M059J (cell line): ENCODE measurements at places on chromosomes 6 and 20. TPM values are rescaled to one million over a fixed set of nuclear protein-coding genes. Genes with fewer than 3 reads are reported as not detected.

Gene HLA-G
- total RNA-seq = not detected in 2 replicates

Gene LGSN
- 0.07 TPM in 1 of 2 replicates, not detected in the other for total RNA-seq

Gene RIMS1
- total RNA-seq = 0.34 and 0.76 TPM in 2 replicates

Gene GGTLC1
- not detected in 2 replicates for total RNA-seq

Gene STX11
- total RNA-seq = 0.67 and 0.71 TPM in 2 replicates

Gene GFRAL
- not detected in 2 replicates for total RNA-seq

Gene MARCKS
- total RNA-seq = 115 and 184 TPM in 2 replicates

Gene NKX2-4
- 0.86 and 1.2 TPM in 2 replicates for total RNA-seq

Gene TRIM40
- total RNA-seq = not detected in 2 replicates

Gene RBM24
- 24.1 and 27.9 TPM in 2 replicates for total RNA-seq

Gene C2
- total RNA-seq = 2.9 and 3.3 TPM in 2 replicates

Gene HECA
- 9.9 and 15.2 TPM in 2 replicates for total RNA-seq

DNA sequence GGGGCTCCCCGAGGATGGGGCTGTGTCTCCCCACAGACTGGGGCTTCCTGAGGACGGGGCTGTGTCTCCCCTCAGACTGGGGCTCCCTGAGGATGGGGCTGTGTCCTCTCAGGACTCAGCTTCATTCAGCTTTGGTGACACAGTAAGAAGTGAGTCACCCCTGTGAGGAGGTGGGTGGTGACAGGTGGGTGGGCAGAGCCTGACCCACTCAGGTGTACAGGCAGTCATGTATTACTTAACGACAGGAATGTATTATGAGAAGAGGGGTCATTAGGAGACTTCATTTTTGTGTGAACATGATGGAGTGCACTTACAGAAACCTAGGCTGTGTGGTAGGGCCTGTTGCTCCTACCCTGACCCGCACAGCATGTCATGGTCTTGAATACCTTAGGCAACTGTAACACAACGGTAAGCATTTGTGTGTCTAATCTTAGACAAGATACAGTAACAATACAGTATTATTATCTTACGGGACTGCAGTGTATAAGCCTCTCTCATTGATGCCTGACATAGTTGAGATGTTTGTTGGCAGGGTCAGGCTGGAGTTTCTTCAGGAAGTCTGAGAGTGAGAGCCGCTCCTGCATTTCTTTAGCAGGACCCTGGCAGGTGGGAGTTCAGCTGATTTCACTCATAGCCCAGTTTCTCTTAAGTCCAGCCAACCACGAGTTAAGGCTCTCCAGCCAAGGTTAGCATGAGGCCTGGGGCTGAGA lies 10.9 kb upstream of the PGC start:
- no peak for DNase-seq

- DNase-seq = peak; percentile 62
These were observed 115.4 kb downstream of the OPN5 start for GRCh38 chr6:47897247-47897646.

DNA sequence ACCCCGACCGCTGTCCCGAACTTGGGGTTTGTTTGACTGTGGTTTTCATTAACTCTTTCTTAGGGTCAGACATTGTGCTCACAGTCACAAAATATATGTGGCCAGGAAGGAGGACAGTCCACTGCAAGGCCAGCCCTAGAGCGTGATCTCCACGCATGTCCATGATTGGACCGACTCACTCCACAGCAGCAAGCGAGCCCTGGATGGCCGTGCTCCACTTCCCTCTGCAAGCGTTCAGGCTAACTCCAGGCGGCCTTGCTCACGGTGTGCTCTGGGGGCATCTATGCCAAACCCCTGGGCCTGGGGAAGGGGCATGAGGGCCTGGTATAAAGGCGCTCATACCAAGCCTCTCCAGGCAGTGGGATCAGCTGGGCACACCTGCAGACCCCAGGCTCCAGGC lies 5.6 kb downstream of the DACT2 start:
- DNase-seq = no peak

DNA sequence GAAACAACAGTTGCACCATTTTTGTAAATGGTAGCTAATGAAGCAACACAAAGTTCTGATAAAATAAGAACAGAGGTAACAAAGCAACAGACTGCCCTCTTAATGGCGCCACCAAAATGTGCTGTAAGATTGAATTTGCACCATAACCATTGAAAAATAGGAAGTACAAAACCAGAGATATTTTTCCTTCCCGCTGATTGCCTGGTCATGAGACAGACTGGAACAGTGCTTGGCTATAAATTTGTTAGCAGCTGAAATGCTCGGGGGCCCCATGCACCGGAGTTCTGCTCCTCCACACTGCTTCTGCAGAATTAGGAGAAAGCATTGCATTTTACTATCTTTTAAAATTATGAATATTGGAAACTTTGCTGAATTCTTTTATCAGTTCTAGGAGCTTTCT lies 164.4 kb upstream of the QKI start:
- no peak for DNase-seq

- peak; percentile 74 for DNase-seq
These were observed 69.5 kb upstream of the SULF2 start for GRCh38 chr20:47854687-47855212.

DNA sequence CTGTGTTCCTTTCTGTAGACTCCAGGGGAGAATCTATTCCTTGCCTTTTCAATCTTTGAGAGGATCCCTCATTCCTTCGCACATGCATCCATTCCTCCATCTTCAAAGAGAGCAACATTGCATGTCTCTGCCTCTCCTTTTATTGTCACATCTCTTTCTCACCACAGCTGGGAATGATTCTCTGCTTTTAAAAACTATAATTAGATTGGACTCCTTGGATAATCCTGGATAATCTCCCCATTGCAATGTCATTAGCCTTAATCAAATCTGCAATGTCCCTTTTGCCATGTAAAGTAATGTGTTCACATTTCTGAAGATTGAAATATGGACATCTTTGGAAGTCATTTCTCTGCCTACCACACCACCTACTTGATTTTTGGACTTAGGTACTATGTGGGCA lies 750.1 kb downstream of the COL12A1 start:
- no peak for DNase-seq

GRCh38 chr20:59571551-59572314 lies 32.6 kb upstream of the PHACTR3 start:
- DNase-seq = peak; percentile 53

- no peak for DNase-seq
These were observed 111.7 kb upstream of the PTPRK start for GRCh38 chr6:128632131-128632530.

DNA sequence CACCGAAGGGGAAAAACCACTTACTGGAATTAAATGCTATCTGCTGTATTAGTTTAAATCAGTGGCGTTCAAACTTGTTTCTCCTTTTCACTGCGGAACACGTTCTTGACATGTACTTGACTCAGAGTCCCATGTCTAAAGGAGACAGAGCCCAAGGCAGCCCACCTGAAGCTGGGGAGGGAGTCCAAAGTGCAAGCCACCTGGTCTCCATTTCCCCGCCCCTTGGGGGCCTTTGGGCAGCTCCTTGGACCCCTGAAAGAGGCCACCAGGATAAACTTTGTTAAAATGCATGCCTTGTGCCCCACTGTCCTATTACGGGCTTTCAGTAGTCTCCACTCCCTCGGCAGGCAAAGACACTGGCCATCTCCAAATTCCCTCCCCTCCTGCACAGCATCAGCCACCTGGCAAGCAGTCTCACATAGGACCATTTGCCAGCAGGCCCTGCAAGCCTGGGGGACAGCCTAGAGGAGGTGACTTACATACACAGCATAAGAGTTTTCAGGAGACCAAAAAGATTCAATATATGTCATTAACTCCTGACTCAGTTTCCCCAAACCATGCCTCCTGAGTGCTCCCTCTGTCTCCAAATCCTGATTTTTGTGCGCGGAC lies 6.7 kb downstream of the PCK1 start:
- DNase-seq = no peak

- DNase-seq = peak; percentile 74
These were observed 150.8 kb downstream of the PRL start for GRCh38 chr6:22145823-22146677.

DNA sequence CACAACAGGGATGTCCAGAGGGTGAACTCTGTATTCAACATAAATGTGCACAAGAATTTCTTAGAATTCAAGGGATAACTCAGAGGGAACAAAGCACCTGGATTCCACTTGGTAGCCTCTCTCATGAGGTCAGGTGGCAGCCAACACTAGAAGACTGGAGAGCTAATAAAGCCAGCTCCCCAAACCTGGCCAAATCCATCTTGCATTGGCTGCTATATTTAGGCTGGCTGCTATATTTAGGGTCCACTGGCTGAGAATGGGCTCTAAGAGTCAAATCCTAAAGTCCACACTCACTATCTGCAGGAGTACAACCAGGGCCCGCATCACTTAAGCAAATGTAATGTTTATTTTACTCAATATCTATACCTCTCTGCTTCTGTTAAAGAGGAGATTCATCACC lies 20.0 kb downstream of the TBC1D7 start:
- no peak for DNase-seq

DNA sequence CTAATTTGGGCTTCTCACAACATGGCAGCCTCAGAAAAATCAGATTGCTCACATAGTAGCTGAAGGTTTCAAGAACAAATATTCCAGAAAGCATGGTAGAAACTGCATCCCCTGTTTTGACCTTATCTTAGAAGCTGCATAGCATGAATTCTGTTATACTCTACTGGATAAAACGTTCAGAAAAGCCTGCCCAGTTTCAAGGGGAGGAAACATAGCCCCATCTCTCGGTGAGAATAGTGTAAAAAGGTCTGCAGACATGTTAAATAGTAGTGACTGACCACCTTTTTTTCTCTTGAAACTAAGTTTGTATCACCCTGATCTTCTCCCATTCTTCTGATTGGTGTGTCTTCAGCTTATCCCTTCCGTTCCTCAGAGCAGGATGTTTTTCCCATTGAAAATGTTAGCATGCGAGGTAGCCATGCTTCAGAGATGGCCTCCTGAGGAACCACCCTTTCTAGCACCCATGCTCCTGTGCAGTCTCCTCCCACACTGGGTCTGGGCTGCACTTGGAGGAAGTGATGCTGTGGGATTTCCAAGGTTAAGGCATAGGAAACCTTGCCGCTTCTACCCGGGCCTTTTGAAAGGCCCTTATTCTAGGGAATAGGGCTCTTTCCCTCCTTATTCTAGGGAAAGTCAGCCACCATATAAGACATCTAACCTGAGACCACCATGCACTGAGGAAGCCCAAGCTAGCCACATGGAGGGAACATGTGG lies 50.1 kb downstream of the MARCKS start:
- no peak for DNase-seq

GRCh38 chr6:163754866-163755265 lies 340.3 kb downstream of the QKI start:
- DNase-seq = no peak

DNA sequence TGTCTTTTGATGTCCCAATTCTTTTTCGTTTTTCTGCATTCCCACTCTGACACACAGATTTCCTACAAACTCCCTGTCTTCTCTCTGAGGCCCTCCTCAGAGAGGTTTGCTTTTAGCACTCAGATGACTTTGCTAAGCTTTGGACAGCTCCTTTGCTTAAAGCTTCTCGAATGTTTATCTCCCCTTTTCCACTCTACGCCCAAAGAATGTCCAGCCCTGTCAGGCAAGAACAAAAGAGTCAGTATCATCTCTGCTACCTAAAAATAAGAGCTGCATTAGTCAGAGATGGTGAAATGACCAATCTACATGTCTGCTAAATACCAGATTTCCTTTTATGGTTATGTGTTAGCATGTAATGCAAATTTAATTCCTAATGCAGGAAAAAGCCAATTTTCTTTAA lies 56.8 kb downstream of the PREP start:
- DNase-seq = peak; percentile 87

- no peak for DNase-seq
These were observed 158.8 kb downstream of the DLL1 start for GRCh38 chr6:170132011-170132521.

DNA sequence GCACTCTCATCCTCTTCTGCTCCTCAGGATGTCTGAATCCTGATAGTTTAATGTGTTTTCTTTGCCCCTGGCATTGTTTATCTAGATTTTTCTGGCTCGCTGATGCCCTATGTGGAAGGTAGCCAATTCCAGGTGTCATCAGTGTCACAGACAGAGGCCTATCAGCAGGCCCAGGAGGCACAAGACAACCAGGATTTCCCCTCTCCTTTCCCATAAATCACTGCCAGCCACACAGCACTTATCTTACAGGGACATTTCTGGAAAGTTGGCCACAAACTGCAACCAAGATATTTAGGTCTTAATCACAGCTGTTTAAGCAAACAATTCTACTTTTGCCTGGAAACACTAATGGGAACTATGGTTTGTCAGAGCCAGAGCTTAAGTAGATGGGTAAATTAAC lies 28.1 kb downstream of the ADGRF5 start:
- DNase-seq = peak; percentile 84

GRCh38 chr6:2387445-2387844 lies 142.0 kb upstream of the GMDS start:
- no peak for DNase-seq

DNA sequence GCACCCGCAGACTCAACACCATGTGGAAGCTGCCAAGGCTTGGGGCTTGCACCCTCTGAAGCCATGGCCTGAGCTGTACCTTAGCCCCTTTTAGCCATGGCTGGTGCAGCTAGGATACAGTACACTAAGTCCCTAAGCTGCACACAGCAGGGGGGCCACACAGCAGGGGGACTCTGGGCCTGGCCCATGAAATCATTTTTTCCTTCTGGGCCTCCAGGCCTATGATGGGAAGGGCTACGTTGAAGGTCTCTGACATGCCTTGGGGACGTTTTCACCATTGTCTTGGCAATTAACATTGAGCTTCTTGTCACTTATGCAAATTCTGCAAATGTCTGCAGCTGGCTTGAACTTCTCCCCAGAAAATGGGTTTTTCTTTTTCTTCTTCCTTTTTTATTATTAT lies 103.3 kb downstream of the SLC16A10 start:
- DNase-seq = no peak

- peak; percentile 94 for DNase-seq
These were observed 23.1 kb upstream of the FBXO9 start for GRCh38 chr6:53042112-53042511.

DNA sequence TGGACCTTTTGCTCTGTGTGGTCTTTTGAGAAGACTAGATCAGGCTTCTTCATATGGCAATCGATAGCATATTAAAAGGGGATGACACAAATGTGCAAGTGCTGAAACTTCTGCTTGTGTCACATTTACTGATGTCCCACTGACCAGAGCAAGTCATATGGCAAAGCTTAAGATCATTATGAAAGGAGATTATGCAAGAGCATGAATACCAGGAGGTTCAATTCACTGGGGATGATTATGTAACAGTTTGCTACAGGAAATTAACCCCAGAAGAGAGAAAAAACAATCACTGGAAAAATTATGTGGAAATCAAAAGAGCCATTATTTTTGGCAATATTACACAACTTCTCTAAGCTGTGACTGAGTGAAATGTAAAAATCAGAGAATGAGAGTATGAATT lies 13.7 kb upstream of the PRDM13 start:
- DNase-seq = no peak

GRCh38 chr6:126112171-126112632 lies 125.9 kb downstream of the TRMT11 start:
- peak; percentile 80 for DNase-seq

DNA sequence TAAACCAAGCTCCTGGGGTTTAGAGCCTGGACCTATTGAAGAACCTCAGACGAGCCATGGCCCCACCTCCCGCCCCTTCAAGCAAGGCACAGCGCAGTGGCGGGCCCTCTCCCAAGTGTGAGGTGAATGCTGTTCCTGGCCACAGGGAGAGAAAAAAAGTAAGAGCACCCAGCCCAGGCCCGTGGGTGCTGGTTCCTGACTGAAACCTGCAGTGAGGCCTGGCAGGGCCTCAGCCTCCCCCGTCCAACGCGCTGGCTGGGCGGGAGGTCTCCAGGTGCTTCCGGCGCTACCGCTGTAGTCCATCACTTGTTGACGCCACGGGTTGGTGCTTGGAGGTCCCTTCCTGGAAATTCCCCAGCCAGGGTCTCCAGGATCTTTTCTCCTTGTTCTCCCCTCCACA lies 5.5 kb upstream of the FAM83C start:
- DNase-seq = no peak

GRCh38 chr6:29919506-29920445 lies 22.6 kb upstream of the HLA-A start:
- no peak for DNase-seq

GRCh38 chr6:90180526-90180925 lies 116.1 kb downstream of the BACH2 start:
- no peak for DNase-seq
